ENCODE measurements at places on chromosomes 4 and X.

GRCh38 chr4:182488896-182489295 lies 245.7 kb downstream of the TENM3 start:
- DNase-seq, result no peak

DNA sequence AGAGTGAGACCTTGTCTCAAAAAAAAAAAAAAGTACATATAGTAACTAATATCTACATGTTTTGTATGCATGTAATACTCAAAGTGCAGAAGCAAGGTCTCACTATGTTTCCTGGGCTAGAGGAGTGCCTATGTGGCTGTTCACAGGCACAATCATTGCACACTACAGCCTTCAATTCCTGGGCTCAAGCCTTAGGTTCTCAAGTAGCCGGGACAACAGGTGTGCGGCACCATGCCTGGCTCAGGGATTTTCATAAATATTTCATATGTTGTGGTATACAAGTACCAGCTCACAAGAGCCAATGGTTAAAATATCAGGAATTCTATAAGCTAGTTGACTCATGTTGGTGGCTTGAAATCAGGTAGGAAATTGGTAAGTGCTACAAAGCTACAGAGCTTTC lies 94.8 kb downstream of the LARP7 start:
- no peak for DNase-seq

DNA sequence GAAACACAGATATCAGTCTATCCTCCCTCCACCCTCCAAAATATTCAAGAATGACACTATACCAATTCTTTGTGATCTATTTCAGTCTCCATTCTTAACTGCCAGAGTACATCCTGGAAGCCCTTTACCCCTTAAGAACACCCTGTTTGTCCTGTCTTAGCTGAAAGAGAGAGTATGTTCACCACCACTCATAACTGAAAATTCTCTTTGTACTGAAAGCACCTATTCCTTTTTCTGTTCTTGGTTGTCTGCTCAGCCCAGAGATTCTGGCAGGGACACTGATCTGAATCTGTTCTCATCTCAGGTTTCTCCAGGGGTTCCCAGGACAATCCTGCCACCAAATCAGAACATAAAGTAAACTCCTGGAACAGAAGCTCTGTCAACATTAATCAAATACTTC lies 25.4 kb upstream of the EREG start:
- no peak for DNase-seq

- no peak for DNase-seq
These were observed 204.8 kb downstream of the PDGFC start for GRCh38 chr4:156766846-156767245.

- no peak for DNase-seq
These were observed 13.4 kb downstream of the EDNRA start for GRCh38 chr4:147494301-147494700.

DNA sequence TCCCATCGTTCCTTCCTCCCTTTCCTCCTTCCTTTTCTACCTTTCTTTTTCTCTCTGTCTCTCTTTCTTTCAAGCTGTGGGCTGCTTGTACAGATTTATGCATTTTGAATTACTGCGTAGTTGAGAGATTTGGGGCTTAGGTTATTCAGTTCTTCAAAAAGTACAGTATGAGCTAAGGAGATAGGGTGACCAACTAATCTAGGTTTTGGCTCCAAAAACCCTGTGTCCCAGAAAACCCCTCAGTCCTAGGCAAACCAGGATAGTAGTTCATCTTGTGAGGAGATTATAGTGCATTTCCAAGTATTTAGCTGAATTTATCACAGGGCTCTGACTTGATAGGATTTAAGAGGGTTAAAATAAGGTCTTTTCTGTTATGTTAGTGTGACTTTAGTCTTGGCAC lies 64.5 kb downstream of the NFKB1 start:
- no peak for DNase-seq

GRCh38 chrX:132480581-132481203 lies 8.1 kb downstream of the MBNL3 start:
- DNase-seq, result peak; percentile 66

DNA sequence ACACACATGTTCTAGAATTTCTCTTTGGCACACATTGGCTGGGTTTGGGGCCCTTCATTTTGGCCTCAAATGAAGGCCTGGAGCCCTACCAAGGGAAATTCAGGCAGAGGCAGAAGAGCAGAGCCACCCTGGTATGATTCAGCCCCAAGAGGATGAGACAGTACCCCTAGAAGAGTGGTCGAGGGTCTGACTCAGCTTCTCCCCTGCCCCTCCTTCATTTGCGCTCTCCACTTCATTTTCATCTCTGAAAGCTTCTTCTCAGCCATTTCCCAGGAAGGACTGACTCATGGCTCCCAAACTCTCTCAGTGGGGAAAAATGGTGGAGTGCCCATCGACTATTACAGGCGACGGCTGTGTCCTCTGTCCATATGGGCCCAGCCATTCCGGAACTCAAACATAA lies 43.5 kb downstream of the MAMLD1 start:
- no peak for DNase-seq

DNA sequence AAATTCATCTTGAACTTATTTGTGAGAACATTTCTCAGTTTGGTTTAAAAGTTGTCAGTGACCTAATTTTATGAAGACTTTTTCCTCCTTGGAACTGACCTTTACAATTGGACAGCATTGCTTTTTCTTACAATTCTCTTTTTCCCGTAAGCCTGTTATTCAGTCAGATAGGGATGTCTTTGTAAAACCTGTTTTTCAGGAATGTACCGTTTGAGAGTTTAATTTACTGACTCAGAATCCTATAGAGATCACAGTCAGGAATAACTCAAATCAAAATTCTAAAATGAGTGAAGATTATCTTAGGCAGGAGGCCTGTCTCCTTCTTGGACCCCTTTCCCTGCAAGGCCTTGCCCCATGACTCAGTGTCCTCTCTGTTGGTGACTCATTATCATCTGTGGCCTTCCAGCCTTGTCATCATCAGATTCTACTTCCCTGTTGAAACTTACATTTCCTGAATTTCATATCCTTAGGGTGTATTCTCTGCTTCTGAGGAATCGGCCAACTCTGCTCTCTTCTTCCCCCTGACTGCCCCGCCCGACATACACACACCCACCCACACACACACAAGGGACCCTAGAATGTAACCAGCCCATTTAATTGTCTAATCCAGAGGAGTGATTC lies 99.8 kb downstream of the ARHGAP10 start:
- DNase-seq, result peak; percentile 98

GRCh38 chr4:11623726-11624037 lies 195.0 kb upstream of the HS3ST1 start:
- no peak for DNase-seq

GRCh38 chr4:109985993-109986974 lies 73.6 kb downstream of the EGF start:
- DNase-seq, result no peak

- no peak for DNase-seq
These were observed 342.0 kb downstream of the GBA3 start for GRCh38 chr4:23034731-23035130.

GRCh38 chr4:132839070-132839469 lies 310.0 kb upstream of the PCDH10 start:
- no peak for DNase-seq

GRCh38 chr4:75717408-75717807 lies 7.0 kb upstream of the USO1 start:
- DNase-seq, result no peak

DNA sequence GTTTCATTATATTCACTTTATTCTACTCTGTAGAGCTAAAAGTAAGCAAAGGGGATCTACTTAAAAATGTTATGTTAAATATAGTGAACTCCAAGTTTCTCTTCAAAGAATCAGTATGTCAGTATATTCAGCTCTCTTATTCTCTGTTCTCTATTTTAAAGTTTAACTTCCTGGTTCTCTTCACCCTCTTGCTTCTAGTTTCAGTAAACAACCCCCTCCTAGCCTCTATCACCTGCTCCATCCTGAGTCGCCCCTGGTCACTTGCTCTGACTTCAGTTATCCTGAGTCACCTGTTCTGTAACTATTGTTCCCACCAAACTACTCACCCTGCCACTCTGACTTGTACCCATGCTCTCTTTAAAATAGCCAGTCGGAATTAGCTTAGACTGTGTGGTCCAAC lies 180.9 kb upstream of the AADAT start:
- DNase-seq, result no peak

GRCh38 chr4:1206299-1207156 lies 34.1 kb upstream of the SPON2 start:
- no peak for DNase-seq

GRCh38 chrX:23845351-23845817 lies 62.4 kb downstream of the APOO start:
- peak; percentile 10 for DNase-seq

GRCh38 chr4:10053635-10054453 lies 32.5 kb upstream of the SLC2A9 start:
- DNase-seq, result no peak

- DNase-seq, result peak; percentile 63
These were observed 5.5 kb upstream of the STK26 start for GRCh38 chrX:132017431-132018185.

DNA sequence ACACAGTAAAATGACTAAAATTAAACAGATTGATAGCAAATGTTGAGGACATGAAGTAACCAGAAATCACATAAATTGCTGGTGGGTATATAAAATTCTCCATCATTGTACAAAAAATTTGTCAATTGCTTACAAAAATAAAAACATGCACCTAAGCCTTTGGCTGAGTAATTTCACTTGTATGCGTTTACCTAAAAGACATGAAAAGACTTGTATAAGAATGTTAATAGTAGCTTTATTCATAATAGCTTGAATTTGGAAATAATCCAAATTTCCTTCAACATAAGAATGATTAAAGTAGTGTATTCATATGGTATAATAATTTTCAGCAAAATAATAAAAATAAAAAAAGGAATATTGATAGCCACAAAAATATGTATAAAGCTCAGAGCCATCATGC lies 37.7 kb downstream of the PDHA2 start:
- DNase-seq, result no peak

DNA sequence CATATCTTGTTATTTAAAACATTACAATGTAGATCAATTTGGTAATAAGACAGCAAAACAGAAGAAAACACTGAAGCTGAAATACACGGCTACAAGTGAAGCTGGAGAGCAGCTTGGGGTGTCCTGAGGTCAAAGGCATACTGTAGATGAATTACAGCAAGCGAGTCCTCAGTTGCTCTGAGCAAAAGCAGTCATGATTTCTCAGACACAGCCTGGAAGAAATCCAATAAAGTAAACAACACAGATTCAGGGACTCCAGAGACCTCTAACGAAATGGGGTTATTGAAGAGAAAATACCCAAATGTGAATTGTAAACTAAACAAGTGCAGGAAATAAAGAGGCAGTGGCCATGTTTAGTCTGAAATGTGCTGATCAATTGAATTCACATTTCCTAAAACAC lies 324.4 kb downstream of the CAMK2D start:
- no peak for DNase-seq
